Astrocyte of the hippocampus (primary cell): ENCODE measurements at places on chromosomes 7 and 10.
A peak's percentile ranks its signal among the peaks of the same experiment; 100 is the strongest.

GRCh38 chr7:156673454-156673853, 32.9 kb downstream of the RNF32 start:
- no peak for DNase-seq

GRCh38 chr7:74121401-74122249, 38.0 kb downstream of the LIMK1 start:
- no peak for DNase-seq

GRCh38 chr10:20976891-20977290, 79.8 kb upstream of the NEBL start:
- no peak for DNase-seq

DNA sequence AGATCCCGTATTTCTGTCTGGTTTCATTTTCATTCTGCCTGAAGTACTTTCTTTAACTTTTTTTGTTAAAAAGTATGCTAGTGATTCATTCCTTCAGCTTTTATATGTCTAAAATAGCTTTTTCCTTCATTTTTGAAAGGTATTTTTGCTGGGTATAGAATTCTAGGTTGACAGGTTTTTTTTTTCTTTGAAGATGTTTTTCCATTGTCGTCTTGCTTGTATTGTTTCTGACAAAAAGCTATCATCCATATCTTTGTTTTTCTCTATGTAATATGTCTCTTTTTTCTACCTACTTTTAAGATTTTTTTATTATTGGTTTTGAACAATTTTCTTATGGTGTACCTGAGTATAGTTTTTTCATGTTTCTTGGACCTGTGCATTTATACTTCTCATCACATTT, 8.2 kb downstream of the CUTC start:
- DNase-seq, result no peak

- no peak for DNase-seq
Measured at GRCh38 chr10:50362547-50363125, 111.3 kb upstream of the ASAH2 start.

- DNase-seq, result no peak
Measured at GRCh38 chr7:142885311-142886230, at the start of gene TRPV6. Gene TRPV6, minus strand, starts transcription at chr7:142885745.

DNA sequence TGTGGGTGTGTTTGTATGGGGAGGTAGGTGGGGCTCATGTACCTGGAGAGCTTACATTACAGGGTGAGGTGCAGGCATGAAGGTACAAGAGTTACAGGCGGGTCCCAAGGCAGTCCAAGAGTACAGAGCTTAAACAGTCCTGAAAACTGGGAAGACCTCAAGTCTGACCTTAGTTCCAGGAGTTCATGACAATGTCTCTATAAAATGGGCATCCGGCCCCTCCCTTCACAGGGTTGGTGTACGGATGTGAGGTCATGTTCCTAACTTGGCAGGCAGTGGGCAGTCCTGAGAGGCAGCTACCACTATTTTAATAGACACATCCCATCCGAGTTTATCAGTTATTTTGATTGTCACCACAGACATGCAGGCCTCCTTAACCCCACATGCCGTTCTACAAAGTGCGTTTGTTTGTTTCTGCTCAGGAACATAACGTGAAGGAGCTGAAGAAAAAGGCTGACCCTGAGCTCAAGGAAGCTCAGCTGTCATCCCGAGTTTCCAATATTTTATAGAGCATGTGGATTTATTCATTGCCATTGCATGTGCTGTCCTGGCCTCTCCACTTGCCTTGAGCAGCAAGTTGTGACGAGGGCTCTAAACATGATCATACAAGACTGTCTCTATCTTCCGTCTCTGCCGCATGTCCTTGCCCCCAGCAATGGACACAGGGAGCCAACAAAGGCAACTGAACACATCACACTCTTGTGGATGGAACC, 647.5 kb upstream of the IGFBP3 start:
- no peak for DNase-seq

GRCh38 chr10:79275431-79275851, 71.8 kb upstream of the PPIF start:
- peak; percentile 60 for DNase-seq

- DNase-seq, result no peak
Measured at GRCh38 chr10:48924988-48925387, 14.7 kb downstream of the LRRC18 start.

GRCh38 chr7:68678196-68678595, 920.1 kb upstream of the AUTS2 start:
- no peak for DNase-seq

DNA sequence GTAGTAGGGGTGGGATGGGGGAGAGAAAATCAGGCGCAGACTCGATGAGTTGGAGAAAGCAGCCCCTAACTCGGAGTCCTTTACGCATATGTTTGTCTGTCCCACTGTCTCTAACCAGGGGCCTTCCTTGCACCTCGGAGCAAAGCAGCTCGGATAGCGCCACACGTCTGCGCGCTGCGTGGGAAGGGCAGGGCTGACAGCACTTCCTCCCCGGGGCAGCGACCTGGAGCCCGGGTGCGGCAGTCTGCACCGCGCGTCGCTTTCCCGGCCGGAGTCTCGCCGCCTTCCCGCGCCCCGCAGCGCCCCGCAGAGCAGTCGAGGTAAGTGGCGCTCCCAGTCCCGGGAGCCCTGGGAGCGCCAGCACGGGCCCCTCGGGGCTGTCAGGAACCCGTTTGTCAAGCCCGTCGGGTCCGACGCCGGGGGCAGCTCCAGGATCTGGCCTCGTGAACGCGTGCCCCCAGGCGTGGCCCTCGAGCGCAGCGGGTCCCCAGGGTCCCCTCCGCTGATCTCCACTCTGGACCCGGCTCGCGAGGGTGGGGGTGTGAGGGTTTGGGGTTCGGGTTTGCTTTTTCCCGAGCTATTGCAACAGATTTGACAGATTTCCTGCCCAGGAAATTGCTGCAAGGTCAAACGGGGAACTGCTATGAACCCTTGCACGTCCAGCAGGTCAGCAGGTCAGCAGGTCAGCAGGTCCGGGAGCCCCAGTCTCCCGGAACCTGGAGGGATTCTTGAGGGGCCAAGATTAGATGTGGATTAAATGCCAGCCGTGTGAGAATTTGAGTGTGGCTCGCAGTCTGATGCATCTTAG, 597 bp downstream of the APBB1IP start:
- peak; percentile 26 for DNase-seq

GRCh38 chr10:72223743-72224101, 7.6 kb upstream of the ASCC1 start:
- no peak for DNase-seq

GRCh38 chr10:20890009-20890408, 7.1 kb downstream of the NEBL start:
- peak; percentile 56 for DNase-seq

DNA sequence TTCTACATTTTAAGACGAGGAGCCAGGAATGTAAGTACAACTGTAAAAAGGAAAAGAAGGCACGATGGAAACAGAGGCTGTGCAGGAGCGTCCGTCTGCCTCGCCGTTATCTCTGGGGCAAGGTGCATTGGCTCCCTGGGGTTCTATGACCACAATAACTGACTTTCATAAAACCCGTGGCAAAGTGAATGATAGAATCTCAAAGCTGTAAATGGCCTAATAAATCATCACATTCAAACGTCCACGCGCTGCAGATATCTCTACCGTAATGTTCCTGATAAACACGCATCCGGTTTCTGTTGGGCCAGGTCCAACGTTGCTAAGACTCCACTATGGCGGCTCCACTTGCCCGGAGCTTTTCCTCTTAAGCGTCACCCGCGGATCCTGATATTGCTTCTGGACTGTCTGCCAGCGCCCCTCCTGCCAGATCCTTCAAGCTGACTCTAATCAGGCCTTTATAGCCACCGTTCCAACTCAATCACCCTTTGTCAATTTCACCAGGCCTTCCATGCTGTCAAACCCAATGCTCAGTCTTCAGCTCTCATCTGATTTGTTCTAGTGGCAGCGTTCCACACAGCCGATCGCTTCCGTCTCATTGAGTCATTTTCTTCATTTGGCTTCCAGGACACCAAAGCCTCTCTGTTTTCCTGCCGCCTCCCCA, 265.6 kb upstream of the FOXK1 start:
- peak; percentile 17 for DNase-seq

- no peak for DNase-seq
Measured at GRCh38 chr7:95471071-95471470, 14.7 kb upstream of the ASB4 start.

DNA sequence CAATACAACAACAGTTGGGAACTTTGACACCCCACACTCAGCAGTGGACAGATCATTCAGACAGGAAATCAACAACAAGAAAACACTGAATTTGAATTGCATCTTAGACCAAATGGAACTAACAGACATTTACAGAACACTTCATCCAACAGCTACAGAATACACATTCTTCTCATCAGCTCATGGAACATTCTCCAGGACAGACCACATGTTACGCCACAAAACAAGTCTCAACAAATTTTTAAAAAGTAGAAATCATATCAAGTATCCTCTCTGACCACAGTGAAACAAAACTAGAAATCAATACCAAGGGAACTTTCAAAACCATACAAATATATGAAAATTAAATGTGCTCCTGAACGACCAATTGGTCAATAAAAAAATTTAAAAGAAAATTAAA, 212.3 kb downstream of the DNAJC1 start:
- DNase-seq, result no peak
